ENCODE measurements at places on chromosomes 6 and 20.

DNA sequence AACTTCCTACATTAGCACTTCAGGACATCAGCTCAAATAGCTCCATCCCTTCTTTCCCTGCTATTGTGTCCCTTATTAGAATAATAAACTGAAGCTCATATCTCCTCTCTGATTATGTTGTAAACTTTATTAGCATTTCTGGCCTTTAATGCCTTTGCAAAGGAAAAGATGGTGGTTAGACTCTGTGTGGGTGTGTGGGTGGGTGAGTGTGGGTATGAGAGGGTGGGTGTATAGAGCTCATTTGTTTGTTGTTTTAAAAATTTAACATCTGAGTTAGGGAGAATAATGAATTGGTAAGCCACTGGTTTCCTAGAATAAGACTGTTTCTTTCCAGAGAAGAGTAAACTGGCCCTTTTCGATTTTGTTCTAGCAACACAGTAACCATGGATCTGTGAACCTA lies 70.6 kb upstream of the L3MBTL3 start:
- DNase-seq: no peak

DNA sequence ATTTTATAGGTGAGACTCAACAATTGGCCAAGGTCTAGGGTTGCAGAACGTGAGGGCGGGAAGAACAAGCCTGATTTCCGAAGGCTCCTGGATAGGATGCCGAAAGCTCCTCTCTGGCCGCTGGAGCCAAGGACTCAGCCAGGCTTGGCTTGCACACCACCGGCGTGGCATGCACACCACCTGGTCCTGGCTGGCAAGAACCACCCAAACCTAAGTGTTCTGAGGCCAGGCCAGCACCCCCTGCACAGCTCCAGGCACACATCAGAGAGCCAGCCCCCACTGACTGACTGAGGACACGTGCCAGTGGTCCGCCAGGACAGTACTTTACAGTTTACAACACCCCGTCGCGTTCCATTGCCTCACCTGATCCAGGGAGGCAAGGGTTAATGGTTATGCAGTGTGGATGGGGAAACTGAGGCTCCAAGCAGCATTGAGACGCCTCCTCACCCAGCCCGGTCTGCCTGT lies 414 bp downstream of the TGM2 start:
- DNase-seq: no peak

DNA sequence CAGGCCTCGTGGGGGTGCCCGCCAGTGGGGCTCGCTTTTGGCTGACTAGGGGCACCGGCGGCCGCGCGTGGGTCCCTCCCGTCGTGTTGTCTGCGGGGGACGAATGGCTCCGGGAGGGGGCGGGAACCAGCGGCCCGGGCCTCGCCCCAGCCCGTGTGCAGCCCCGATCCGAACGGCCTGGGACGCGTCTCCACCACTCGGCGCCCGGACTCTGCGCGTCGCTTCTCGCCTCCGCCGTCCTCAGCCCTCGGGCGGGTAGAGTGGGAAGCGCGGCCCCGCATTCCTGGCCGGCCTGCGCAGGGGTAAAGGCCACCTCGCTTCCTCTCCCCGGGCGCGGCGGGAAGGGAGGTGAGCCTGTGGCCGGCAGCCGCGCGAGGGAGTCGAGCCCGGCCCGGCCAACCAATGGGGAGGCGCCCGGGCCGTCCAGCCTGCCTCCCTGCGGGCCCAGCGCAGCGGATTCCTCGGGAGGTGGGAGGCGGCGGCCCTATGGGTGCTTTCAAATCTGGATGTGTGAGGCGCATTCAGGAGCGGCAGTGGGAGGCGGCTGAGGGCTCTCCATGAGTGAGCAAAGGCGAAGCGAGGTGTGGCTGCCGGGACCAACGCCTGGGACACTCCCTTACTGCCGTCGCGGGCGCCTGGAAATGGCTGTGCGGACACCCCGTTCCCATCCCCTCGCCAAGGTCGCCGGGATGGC lies 1.1 kb upstream of the ZBTB46 start:
- no peak for DNase-seq

DNA sequence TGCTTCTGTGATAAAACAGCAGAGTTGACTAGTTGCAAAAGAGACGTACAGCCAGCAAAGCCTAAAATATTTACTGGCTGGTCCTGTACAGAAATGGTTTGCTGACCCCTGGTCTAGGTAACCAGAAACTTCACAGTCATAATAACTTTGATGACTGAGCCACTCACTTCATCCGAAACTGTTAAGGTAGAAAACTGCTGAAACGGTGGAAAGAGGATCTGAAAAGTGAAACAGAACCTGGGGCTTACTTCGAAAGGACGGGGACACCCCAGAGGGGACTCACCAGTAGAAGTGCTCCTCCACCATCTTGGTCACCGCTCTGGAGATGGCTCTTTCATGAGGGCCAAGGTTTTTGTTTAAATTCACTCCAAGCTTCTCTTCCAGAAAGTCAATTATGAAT lies 16.4 kb downstream of the FAXC start:
- no peak for DNase-seq

Data from stimulated activated CD4-positive, alpha-beta T cell treated with anti-CD3 and anti-CD28 coated beads, TNF-alpha, amount 100 ng/mL, for 1 hour (primary cell).